T-helper 17 cell (primary cell): ENCODE measurements at places on chromosomes 5 and 9. TPM values are rescaled to one million over a fixed set of nuclear protein-coding genes. Genes with fewer than 3 reads are reported as not detected.

Gene HMHB1
- not detected for total RNA-seq

Gene ORM2
- not detected for total RNA-seq

Gene RASGEF1C
- not detected for total RNA-seq

Gene PCDHB8
- not detected for total RNA-seq

Gene BASP1
- total RNA-seq: 1.4 TPM

Gene ANKRA2
- total RNA-seq: 28.1 TPM

Gene FST
- total RNA-seq: not detected
